Stimulated activated CD4-positive, alpha-beta T cell treated with anti-CD3 and anti-CD28 coated beads, Interleukin-12 subunit alpha, Interleukin-12 subunit beta, amount 100 ng/mL, for 48 hours (primary cell): ENCODE measurements at places on chromosomes 2 and 18.

- no peak for DNase-seq
Observed at GRCh38 chr18:666177-666576, 8.7 kb downstream of the TYMS start.

DNA sequence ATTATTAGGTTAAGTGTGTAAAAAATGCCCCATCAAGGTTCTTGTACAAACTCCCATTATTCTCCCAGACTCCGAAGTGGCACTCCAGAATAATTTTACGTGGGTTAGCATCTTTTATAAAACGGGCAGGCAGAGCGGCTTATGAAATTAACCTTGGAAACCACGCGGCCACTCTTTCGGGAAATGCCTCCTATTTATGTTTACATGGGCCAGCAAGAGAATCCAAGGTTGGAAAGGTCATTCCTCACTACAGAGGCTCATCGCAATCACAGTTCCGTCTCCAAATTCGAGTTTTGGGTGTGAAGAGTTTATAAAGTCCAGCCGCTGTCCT is 1.2 kb upstream of the IMPA2 start:
- no peak for DNase-seq

- no peak for DNase-seq
Observed at GRCh38 chr2:6920743-6921064, 3.5 kb downstream of the RNF144A start.

- no peak for DNase-seq
Observed at GRCh38 chr18:32918692-32919250, 145.9 kb upstream of the KLHL14 start.

GRCh38 chr2:234587341-234588053 is 90.6 kb upstream of the ARL4C start:
- DNase-seq = no peak

GRCh38 chr18:58511897-58512581 is 116.9 kb downstream of the ALPK2 start:
- DNase-seq = no peak

DNA sequence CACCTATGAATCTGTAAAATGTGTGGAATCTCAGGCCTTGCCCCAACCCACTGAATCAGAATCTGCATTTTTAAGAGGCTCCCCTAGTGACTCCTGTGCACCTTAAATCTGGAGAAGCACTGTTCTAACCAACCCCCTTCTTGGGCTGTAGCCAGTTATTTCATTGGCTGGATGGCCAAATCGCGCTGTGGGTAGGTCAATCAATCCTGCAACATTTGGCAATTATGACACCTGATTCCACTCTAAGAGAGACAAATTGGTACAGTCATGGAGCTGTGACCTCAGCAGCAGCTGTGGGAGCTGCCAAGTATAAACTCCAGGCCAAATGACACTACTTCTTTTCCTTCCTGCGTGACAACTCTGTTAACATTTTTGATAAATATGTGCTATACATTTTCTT is 208.7 kb downstream of the CLIP4 start:
- DNase-seq = no peak
